ENCODE measurements at places on chromosomes 11 and 22. TPM values are rescaled to one million over a fixed set of nuclear protein-coding genes. Genes with fewer than 3 reads are reported as not detected.

GRCh38 chr11:100151944-100152343 lies 535.1 kb upstream of the ARHGAP42 start:
- H3K27me3 ChIP-seq, result no peaks in the 10 kb centered on the region
- no peaks in the 10 kb centered on the region for H3K4me1 ChIP-seq
- no peaks in the 10 kb centered on the region for H3K36me3 ChIP-seq
- no peak overlapping the region for H3K4me3 ChIP-seq

GRCh38 chr11:101442936-101443521 lies 140.8 kb downstream of the TRPC6 start:
- peaks cover 12% of the 10 kb centered on the region for H3K4me1 ChIP-seq
- no peaks in the 10 kb centered on the region for H3K36me3 ChIP-seq
- H3K27me3 ChIP-seq, result no peaks in the 10 kb centered on the region
- no peak overlapping the region for H3K27ac ChIP-seq
- no peak overlapping the region for H3K4me3 ChIP-seq

DNA sequence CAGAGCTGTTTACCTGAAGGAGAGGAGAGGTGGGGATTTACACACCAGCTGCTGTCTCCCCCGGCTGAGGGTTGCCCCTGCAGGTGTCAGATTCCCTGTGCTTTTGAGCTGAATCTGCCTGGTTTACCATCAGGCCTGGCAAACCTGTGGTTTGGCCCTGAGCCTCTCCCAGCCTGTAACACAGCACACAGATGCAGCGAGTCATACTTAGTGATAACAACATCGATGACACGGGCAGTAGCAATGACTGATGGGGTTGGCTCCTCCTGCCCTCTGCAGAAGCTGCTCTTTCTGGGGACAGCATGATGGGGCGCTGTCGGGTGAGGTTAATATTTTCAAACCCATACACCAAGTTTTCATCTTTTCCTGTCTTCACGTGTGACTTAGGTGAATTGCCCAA lies 380.0 kb upstream of the B3GAT1 start:
- no peaks in the 10 kb centered on the region for H3K4me1 ChIP-seq
- H3K4me3 ChIP-seq, result no peak overlapping the region
- no peak overlapping the region for H3K27ac ChIP-seq
- H3K27me3 ChIP-seq, result no peaks in the 10 kb centered on the region

- H3K27me3 ChIP-seq, result no peaks in the 10 kb centered on the region
- H3K4me3 ChIP-seq, result no peak overlapping the region
- H3K4me1 ChIP-seq, result no peaks in the 10 kb centered on the region
- H3K27ac ChIP-seq, result no peak overlapping the region
- no peaks in the 10 kb centered on the region for H3K36me3 ChIP-seq
Measured at GRCh38 chr11:113113801-113114704, 152.8 kb downstream of the NCAM1 start.

The RIMBP3C gene
- polyA plus RNA-seq, result not detected

The SMIM35 gene
- not detected for polyA plus RNA-seq

DNA sequence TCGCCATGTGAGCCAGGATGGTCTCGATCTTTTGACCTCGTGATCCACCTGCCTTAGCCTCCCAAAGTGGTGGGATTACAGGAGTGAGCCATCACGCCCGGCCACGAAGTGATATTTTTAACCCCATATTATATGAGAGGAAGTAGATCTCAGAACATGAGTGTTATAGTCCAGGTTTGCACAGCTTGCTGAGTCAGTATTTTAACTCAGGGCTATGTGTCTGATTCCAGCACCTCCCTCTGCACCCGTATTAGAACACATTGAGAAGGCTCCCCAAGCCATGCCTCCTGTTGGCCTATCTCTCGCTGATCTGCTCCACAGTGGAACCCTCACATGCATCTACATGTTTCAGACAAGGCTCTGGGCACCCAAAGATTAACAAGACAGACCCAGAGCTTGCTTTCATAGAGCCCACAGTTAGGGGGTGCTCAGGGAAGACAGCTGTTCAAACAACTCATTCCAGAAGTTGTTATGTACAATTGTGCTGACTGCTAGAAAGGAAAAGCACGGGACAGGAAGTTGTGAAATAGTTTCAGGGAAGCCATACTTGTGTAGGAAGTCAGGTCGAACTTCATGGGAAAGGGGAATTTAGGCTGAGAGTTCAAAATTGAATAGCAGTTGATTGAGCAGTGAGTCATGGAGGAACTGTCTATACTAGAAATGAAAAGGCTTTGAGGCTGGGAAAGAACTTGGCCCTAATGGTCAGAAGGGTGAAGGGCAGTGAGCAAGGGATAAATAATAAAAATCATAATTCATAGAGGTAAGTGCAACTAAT lies 49.3 kb upstream of the CLPB start:
- peaks cover 18% of the 10 kb centered on the region for H3K4me1 ChIP-seq
- H3K4me3 ChIP-seq, result no peak overlapping the region
- no peaks in the 10 kb centered on the region for H3K27me3 ChIP-seq
- H3K36me3 ChIP-seq, result no peaks in the 10 kb centered on the region
- DNase-seq, result no peak
- H3K27ac ChIP-seq, result peak overlapping the region; percentile 70

The IGLL5 gene
- not detected for polyA plus RNA-seq

- no peak overlapping the region for H3K4me3 ChIP-seq
- H3K27ac ChIP-seq, result no peak overlapping the region
- H3K36me3 ChIP-seq, result no peaks in the 10 kb centered on the region
- no peaks in the 10 kb centered on the region for H3K27me3 ChIP-seq
- no peaks in the 10 kb centered on the region for H3K4me1 ChIP-seq
Measured at GRCh38 chr11:105986554-105986953, 35.5 kb downstream of the MSANTD4 start.

DNA sequence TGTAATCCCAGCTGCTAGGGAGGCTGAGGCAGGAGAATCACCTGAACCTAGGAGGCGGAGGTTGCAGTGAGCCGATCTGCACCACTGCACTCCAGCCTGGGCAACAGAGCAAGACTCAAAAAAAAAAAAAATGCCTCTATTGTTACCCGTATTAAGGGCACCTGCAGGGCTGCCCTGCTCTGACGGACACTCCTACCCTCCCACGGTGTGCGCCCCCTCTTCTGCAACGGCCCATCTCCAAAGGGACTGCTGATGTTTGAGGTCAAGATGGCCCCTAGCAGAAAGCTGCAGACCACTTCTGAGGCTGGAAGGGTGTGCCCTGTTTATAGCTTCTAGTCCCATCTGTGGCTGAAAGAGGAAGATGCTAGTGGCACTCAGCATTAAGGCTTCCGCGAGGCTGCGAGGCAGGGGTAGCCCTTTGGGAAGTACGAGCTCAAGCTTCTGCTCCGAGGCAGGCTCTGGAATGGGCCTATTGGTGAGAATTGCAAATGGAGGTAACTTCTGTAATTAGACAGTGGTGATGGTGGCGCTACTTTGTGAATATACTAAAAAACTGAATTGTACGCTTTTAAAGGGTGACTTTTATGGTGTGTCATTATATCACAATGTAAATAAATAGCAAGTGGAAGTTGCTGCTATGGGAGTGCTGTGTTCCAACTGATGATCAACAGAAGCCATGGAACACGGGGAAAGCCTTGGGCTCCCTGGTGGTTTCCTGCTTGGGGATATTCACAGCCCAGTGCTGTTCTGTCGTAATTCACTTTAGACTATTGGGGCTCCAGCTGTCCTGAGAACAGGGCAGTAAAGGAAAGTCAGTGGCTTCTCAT lies 24.3 kb downstream of the ARFGAP2 start:
- no peak overlapping the region for H3K27ac ChIP-seq
- H3K36me3 ChIP-seq, result peaks cover 4% of the 10 kb centered on the region
- peaks cover 9% of the 10 kb centered on the region for H3K4me1 ChIP-seq
- DNase-seq, result no peak
- H3K4me3 ChIP-seq, result no peak overlapping the region

The CHRM4 gene
- 0.06 TPM for polyA plus RNA-seq

- DNase-seq, result no peak
- no peak overlapping the region for H3K4me3 ChIP-seq
- no peak overlapping the region for H3K27ac ChIP-seq
Measured at GRCh38 chr11:73283276-73284000, 11.3 kb downstream of the P2RY6 start.

DNA sequence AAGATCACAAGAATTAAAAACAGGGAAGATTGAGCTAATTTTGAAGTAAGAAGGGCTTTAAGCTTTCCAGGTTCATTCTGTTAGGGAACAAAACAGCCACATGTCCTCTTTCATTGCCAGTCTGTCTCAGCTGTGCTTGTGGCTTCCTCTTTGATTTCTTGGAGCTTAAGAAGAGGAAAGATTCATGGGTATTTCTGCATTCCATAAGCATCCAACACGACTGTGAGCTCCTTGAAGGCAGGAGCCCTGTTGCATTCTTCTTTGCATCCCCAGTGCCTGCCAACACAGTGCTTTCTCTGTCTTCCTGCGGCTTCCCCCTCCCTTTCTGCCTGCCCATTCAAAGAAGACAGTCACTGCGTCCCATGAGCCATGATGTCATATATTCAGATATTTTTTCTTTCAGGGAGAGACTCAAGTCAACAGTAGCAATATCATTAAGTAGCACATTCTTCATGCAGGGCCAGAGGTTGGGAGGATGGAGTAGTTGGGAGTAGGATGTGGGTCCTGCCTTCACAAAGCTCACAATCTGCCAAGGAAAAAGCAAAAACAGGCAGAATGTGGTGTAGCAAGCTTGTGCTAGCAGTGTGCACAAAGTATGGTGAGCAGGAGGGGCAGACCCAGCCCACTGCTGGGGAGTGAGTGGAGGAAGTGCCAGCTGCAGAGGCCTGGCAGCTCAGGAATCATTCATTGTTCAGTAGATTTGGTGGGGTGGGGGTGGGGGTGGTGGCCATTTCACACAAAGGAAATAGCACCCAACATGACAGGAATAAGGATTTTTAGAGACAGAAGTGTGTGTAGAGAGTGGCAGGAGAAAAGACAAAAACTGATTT lies 162.1 kb upstream of the RASSF10 start:
- H3K27ac ChIP-seq, result no peak overlapping the region
- no peak overlapping the region for H3K4me3 ChIP-seq
- no peaks in the 10 kb centered on the region for H3K27me3 ChIP-seq

The CDON gene
- 1.4 TPM for polyA plus RNA-seq

The ALDH3B2 gene
- 1.1 TPM for polyA plus RNA-seq

DNA sequence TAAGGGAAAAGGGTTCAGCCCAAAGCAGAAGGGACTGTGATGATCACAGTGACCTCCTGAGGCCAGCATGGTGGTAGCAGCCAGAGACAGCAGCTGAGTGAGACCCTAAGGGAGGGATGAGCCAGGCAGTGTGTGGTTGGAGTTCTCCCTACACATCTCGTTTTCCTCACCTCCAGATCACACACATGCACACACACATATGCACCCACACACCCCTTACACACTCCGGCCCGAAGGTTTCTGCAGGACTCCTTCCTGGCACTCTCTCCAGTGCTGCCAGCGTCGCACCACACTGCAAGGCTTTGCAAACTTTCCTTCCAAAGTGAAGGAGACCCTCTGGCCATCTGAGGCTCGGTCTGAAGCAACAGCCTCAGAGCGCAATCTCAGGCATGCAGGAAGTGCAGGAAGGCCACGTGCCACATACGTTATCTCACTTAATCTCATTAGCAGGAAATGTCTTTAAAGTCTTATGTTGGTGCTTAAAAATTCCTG lies 26.9 kb upstream of the TP53I11 start:
- no peak for DNase-seq
- no peak overlapping the region for H3K4me3 ChIP-seq
- peaks cover 33% of the 10 kb centered on the region for H3K4me1 ChIP-seq
- H3K27ac ChIP-seq, result no peak overlapping the region
- H3K27me3 ChIP-seq, result no peaks in the 10 kb centered on the region

DNA sequence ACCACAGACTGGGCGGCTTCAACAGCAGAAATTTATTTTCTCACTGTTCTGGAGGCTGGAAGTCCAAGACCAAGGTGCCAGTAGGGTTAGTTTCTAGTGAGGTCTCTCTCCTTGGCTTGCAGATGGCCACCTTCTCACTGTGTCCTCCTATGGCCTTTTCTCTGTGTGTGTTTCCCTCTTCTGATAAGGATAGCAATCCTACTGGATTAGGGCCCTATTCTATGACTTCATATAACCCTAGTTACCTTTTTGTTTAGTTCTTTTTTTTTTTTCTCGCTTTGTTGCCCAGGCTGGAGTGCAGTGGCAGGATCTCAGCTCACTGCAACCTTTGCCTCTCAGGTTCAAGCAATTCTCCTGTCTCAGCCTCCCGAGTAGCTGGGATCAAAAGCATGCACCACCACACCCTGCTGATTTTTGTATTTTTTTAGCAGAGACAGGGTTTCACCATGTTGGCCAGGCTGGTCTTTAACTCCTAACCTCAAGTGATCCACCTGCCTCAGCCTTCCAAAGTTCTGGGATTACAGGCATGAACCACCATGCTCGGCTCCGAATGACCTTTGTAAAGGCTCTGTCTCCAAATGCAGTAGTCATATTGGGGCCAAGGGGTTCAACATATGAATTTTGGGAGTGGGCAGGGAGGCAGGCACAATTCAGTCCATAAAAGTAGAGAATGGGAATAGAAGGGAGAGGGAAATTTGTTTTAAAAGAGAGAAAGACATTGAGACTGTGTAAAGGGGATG lies 25.5 kb upstream of the NNMT start:
- H3K36me3 ChIP-seq, result no peaks in the 10 kb centered on the region
- H3K4me3 ChIP-seq, result no peak overlapping the region
- no peak overlapping the region for H3K27ac ChIP-seq
- H3K27me3 ChIP-seq, result no peaks in the 10 kb centered on the region
- no peaks in the 10 kb centered on the region for H3K4me1 ChIP-seq
- no peak for DNase-seq

GRCh38 chr22:45077286-45077685 lies 67.5 kb upstream of the PHF21B start:
- no peak overlapping the region for H3K4me3 ChIP-seq
- no peaks in the 10 kb centered on the region for H3K36me3 ChIP-seq
- peaks cover 19% of the 10 kb centered on the region for H3K27me3 ChIP-seq

The DGCR6 gene
- 0.88 TPM for polyA plus RNA-seq

DNA sequence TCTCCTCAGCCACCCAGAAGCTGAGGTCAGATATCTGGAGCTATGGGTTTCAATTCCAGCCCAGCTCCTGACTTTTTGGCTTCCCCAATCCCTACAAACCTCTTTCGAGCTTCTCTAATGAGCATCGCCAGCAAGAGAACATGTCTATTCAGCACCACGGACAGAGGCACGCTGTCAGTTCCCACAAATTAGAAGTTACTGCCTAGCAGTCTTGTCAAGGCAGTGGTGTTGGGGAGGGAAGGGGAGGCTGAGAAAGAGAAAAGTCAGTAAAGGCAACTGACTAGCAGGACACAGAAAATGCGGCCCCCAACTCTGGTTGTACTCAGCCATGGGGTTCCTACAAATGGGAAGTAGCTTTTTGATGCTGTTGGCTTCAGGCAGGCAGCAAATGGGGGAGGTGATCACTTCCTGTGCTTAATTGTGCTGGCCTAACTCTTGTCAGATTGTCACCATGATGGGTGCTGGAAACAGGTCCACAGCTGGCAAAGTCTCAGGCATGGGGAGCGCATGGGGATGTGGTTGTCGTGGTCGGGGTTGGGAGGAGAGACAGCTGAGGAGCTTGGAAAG lies 205.9 kb downstream of the ST3GAL4 start:
- DNase-seq, result peak; percentile 13
- no peak overlapping the region for H3K27ac ChIP-seq
- no peak overlapping the region for H3K4me3 ChIP-seq
- H3K4me1 ChIP-seq, result no peaks in the 10 kb centered on the region
- H3K27me3 ChIP-seq, result no peaks in the 10 kb centered on the region
- H3K36me3 ChIP-seq, result no peaks in the 10 kb centered on the region
